Activated effector memory CD4-positive, alpha-beta T cell treated with Interleukin-2 at 50 U/mL for 16 hours (primary cell): ENCODE measurements at places on chromosomes 7 and 10.

- DNase-seq = no peak
These were observed 95.9 kb upstream of the SLC25A13 start for GRCh38 chr7:96417784-96418183.

- no peak for DNase-seq
These were observed 310.4 kb upstream of the PHF14 start for GRCh38 chr7:10662982-10663884.

DNA sequence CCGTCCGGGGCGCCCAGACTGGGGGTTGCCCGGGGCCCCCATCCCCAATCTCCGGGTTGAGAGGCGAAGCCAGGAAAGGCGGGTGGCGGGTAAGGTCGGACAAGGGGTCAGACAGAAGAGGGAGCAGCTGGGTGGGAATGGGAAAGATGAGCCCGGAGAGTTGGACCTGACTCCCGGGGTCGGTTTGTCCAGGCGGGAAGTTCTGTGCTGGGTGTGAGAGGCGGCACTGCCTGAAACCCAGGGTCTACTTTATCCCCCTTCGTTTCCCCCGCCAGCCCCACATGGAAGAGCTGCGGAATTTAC lies 675 bp downstream of the SLC4A2 start:
- DNase-seq = no peak

- no peak for DNase-seq
These were observed 41.8 kb downstream of the APBB1IP start for GRCh38 chr10:26479766-26480492.

- DNase-seq = no peak
These were observed 296.0 kb downstream of the BBS9 start for GRCh38 chr7:33425395-33425794.

- no peak for DNase-seq
These were observed 10.7 kb downstream of the FOXL3 start for GRCh38 chr7:300546-301290.

DNA sequence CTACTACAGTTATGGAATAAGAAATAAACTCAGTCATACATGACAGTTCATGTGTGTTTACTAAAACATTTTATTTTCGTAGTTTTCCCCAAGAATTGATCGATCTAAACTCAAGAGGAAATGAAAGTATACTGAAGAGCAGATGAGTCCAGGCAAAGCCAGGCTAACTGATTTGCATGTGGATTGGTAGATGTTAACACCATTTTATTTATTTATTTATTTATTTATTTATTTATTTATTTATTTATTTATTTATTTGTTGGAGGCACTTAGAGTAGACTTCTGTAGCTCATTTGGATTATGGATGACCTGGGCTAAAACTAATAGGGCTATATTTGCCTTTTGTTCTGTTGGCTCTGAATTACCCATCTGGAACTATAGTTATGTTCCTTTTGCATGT lies 68.5 kb upstream of the DKK1 start:
- no peak for DNase-seq

GRCh38 chr10:29280488-29280840 lies 8.4 kb upstream of the LYZL1 start:
- DNase-seq = no peak

GRCh38 chr7:124728610-124729009 lies 37.0 kb downstream of the GPR37 start:
- DNase-seq = no peak

DNA sequence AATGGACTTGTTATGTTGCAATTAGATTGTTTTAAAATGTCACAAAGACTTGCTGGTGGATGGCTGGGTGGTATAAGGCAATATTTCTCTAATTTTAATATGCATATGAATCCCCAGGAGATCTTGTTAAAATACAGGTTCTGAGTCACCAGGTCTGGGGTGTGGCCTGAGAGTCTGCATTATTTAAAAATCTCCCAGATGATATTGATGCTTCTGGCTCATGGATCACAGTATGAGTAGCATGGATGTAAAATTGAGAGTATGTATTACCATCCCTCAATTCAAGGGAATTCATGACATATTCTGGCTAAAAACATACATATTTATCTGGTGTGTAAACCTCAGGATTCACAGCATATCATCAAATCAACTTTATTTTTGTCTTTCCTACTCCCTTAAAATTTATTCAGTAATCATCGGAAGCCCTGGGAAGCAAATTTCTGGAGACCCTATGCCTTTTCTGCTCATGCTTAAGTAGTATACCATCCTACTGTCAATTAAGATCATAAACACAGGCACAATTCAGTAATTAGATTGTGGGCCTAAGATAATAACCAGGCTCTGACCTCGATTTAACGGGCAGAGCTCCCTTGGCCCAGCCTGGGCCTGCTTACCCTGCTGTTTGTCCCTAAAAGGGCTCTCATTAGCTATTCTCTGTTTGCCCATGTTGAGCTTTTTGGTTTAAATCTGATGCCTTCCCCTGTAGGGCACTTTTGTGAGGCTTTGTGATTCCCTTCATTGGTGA lies 29.6 kb upstream of the ICA1 start:
- no peak for DNase-seq

DNA sequence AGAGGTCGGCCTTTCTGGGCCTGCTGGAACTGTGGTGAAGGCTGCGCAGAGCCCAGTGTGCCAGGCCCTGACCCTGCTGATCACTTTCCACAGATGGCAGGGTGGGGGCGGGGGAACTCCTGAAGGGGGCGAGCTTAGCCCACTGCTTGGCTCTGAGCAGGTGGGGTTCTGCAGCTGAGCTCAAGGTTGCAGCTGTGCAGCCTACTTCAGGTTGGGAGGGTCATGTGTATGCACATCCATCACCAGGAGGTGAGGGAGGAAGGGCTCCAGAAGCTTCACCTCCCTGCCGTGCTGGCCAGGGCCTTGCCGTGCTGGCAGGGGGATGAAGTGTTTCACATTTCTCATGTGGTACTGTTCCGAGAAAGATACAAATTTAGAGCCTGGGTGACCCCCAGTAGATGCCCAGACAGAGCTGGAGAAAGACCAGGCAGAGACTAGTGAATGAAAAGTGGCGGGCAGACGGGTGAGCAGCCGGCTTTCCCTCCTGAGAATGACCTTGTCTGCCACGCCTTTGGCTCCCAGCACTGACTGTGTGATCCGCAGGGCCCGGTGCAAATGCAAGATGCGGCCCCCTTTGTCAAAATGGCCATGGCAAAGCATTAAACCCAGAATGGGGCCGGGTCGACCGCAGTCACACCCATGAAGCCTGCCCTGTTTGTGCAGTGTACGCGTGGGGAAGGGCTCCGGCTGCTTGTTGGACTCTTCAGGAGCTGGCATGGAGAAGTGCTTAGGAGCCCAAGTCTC lies 25.2 kb downstream of the FAM241B start:
- DNase-seq = no peak

DNA sequence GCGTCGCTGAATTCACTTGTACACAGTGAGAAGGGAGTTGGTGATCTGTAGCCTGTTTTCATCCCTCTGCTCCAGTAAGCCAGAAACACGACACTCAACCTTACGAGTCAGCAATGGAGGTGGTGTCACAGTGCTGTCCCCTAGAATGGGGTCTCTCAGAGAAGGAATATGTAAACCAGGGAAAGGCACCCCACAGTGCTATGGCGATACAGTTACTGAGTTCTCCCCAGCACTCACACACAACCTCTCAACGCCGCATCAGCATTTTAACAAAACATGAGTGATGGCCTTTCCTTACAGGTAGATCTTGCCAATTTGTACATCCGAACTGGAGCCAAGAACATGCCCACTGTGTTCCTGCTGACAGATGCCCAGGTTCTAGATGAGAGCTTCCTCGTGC lies 196.3 kb downstream of the CDCA7L start:
- DNase-seq = no peak

GRCh38 chr7:128903621-128904361 lies 6.7 kb downstream of the KCP start:
- DNase-seq = no peak

DNA sequence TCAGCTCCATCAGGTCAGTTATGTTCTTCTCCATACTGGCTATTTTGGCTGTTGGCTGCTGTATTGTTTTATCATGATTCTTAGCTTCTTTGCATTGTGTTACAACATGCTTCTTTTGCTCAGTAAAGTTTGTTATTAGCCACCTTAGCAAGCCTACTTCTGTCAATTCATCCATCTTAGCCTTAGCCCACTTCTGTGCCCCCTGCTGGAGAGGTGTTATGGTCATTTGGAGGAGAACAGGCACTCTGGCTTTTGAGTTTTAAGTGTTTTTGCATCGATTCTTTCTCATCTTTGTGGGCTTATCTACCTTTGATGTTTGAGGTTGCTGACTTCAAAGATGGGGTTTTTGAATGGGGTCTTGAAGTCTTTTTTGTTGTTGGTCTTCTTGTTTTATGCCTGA lies 204.6 kb upstream of the FOXP2 start:
- no peak for DNase-seq

- DNase-seq = no peak
These were observed 394.9 kb downstream of the HTR7 start for GRCh38 chr10:90462749-90463470.
